Lower leg skin (tissue), 4 donors: ENCODE measurements at places on chromosomes 13 and 19. TPM values are rescaled to one million over a fixed set of nuclear protein-coding genes. Genes with fewer than 3 reads are reported as not detected.

The SIGLEC12 gene
- total RNA-seq, result not detected

The ERICH6B gene
- total RNA-seq, result not detected

The CD37 gene
- total RNA-seq, result 2.6 TPM

The POLRMT gene
- total RNA-seq, result 37.8 TPM

The ZNF554 gene
- total RNA-seq, result 7.3 TPM

GRCh38 chr19:43739439-43740235 lies 15.1 kb downstream of the SMG9 start:
- DNase-seq, result no peak

DNA sequence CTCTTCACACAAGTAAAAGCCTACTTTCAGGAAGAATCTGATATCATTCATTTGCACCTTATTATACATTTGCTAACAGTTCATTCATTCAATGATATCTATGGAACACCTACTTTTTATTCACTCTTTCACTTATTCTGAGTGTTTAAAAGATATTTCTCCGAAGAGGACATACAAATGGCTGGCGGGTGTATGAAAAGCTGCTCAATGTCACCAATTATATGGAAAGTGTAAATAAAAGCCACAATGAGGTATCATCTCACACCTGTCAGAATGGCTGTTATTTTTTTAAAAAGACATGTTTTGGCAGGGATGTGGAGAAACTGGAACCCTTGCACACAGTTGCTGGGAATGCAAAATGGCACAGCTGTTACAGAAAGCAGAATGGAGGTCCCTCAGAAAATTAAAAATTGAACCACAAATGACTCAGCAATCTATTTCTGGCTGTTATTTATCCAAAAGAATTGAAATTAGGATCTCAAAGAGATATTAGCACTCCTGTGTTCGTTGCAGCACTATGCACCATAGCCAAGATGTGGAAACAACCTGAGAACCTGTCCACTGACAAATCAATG lies 127.6 kb upstream of the IRS2 start:
- no peak for DNase-seq

DNA sequence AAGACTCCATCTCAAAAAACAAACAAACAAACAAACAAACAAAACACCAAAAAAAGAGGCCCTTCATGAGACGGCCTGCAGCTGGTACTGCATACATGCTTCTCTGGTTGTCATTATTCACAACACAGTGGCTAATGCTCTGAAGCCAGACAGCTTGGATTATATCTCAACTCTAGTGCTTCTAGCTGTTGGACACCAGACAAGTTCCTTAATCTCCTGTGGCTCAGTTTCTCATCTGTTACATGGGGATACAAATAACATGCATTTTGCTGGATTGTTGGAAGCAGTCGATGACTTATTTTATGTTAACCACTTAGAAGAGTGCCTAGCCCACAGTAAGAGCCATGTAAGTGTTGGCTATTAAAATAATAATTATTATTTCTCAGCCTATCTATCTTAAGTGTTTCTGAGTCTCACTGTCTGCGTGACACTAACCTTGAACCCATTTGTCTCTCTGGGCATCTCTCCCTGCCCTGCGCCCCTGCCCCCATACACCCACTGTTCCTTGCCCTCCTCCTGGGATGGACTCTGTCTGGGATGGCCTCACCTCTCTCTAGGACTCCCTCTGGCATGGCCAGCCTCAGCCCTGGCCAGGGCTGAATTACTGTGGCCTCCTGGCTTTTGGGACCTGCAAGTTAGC lies 3.1 kb upstream of the JUNB start:
- DNase-seq, result no peak

- no peak for DNase-seq
These were observed 125.7 kb downstream of the ZNF675 start for GRCh38 chr19:23561341-23561740.

DNA sequence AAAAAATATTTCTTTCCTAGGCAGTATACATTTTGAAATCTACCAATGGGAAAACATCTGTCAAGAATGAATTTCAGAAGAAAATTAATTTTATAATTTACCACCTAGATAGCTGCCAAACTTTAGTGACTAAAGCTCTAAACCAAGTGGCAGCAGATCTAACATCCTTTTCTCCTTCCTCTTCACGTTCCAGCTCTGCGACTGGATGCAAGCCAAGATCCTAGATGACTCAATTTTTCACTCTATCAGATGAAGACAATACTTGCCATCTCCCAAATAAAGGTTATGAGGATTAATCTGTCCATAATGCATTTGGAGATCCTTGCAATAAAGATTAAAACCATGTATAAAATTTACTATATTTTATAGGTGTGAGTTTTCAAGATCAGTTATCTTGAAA lies 66.7 kb upstream of the MIR17HG start:
- DNase-seq, result no peak
